GM04504 (cell line): ENCODE measurements at places on chromosomes 3 and 15.

DNA sequence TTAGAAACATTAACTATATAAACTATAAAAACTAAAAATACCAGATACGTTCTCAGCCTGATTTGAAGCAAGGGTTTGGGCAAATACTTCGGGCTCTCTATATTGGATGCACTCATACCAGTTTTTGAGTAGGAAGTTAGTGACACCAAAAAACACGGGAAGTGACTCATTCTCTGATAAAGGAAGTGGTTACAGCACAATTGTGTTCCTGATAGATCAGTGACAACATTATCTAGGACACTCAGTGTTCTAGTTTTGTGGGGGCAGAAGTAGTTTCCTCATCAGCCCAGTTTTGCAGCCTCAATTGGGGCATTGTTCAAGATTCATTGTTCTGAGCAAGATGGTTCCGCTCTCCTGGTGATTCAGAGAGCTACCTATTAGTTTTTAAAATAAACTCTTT is 469.6 kb upstream of the DPPA4 start:
- no peak for DNase-seq

- DNase-seq, result no peak
Observed at GRCh38 chr3:13229273-13229949, 156.2 kb upstream of the IQSEC1 start.

GRCh38 chr15:44243141-44243540 is 45.4 kb upstream of the GOLM2 start:
- DNase-seq, result peak; percentile 8

GRCh38 chr15:41801850-41802455 is 25.9 kb upstream of the JMJD7 start:
- no peak for DNase-seq

GRCh38 chr3:187739561-187740332 is 5.5 kb downstream of the BCL6 start:
- DNase-seq, result peak; percentile 77

DNA sequence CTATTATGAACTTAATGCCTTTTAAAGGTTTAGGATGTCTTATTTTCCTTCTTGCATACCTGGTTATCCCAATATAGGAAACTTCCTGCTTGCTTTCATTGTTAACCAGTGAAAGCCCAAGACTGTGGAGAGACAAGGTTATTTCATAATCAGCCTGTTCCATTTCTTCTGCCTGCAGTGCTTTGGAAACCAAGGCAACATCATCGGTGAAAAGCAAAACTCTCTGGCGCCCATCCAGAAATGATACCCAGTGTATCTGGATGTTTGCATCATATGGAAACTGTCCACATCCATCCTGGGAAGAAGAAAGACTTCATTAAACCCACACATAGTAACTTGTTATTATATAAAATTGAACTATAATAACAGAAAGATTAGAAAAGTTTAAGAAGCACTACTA is 170.1 kb downstream of the VPS13C start:
- DNase-seq, result no peak

GRCh38 chr3:106004137-106004681 is 135.4 kb upstream of the CBLB start:
- DNase-seq, result no peak

- peak; percentile 1 for DNase-seq
Observed at GRCh38 chr15:91456251-91456718, 356.2 kb downstream of the SV2B start.

DNA sequence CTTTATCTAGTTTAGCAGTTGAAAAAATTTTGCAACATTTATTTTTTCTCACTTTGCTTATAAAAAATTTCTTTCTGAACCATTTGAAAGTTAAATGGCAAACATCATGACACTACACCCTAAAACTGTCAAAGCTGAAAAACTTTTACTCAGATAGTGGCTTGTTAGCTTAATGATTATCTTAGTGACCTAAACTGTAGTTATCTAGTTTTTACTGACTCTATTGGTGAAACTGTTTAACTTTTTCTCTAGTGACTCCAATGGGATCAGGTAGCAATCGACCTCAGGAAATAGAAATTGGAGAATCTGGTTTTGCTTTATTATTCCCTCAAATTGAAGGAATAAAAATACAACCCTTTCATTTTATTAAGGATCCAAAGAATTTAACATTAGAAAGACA is 13.3 kb downstream of the FBXO22 start:
- DNase-seq, result no peak

DNA sequence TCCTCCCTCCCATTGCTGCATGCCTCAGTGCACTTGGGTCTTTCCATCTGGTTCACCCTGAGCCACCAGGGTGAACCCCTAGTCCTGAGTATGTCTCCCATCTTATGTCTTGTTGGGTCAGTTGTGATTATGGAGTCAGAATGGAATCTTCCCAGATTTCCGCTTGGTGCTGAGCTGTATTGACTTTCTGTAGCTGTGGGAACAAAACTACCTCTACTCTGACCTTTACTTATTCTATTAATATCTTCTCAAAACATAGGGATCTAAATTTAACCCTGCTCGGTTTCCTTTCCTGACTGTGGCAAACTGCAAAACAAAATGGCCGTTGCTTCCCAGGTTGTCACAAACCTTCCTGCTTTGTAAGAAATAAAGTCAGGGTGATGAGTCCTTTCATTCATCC is 295.8 kb upstream of the LYSMD4 start:
- no peak for DNase-seq

DNA sequence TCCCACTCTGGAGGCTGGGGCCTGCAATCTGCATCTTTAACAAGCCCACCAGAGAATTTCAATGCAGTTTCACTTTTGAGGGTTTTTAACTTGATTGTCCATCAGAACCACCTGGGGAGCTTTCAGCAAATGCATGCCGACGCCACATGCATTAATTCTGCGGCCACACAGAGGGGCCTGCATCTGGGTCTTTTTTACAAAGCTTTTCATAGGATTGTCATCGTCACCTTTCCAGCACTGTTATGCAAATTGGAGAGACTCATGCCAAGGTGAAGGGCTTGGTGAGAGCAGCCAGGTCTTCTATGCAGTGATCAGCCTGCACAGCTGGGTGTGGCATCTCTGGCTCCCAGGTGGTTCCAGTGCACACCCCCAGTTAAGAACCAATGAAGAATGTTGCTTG is 143.0 kb upstream of the CTDSPL start:
- DNase-seq, result no peak

- DNase-seq, result no peak
Observed at GRCh38 chr15:85073556-85074194, 92.0 kb downstream of the PDE8A start.

- no peak for DNase-seq
Observed at GRCh38 chr3:169554611-169555010, 108.9 kb downstream of the MECOM start.

GRCh38 chr15:69080295-69081248 is 66.1 kb downstream of the NOX5 start:
- DNase-seq, result no peak

DNA sequence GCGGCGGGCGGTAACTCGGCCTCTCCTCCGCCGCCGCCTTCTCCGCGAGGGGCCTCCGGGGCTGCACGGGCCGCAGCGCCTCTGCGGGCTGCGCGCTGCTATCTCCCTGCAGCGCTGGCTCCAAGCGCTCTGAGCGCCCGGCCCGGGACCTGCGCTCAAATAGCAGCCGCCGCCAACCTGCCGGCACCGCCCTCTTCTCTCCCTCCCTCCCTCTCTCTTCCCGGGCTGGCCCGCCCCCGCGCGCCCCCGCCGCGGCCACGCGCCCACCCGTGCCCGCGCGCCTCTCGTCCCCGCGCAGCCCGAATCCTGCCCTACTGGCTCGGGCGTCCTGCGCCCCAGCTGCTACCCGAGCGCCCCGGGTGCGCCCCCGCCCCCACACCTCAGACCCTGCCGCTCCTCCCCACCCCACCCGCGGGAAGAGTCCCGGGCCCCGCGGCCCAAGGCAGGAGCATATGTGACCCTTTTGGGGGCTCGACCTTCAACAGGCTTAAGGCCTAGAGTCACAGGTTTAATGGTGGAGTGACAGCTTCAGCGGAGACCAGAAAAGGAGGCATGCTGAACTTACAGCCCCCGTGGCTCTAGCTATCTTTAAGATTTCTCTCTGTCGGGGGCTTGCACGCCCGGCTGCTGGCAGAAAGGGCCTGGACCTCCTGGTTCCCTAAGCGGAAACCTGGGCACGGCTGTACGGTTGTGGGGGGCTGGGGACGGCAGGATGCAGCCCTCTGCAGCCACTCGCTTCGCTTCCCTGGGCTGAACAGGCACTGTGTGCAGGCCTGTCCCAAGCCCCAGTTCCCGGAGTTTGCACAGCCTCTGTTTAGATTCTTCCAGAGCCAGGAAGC is at the start of gene CACNA2D2:
CACNA2D2 (minus strand) TSS at position 131 of the 839 bp plus-strand sequence. CDS start 211 bp downstream, outside the sequence.
- no peak for DNase-seq

DNA sequence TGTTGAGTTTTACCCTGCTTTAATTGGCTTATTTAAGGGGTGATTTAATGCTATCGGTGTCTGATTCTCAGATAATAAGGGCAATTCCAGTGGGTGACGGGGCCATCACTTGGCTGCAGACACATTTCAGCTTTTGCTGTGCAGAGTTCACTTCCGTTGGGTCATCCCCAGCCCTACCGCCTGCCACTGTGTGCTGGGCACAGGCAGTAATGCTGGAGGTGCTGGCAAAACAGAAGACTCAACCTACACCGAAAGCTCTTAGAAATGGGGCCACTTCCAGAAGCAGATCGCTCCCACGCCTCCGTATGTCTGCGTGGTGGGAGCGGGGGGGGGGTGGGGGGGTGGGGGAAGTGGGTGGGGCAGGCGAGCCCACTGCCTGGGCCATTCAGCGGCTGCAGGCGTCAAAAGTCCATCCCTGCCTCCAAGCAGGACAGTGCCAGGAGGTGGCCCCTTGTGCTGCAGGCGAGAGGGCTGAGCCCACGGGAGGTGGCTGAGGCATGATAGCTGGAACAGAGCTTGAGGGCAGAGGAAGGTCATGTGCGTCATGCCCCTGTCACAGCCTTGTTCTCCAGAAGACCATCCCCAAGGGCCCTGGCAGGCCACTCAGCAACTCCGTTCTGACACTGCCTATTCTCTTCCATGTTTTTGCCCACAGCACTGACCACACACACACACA is 128.3 kb downstream of the ATP10A start:
- DNase-seq, result no peak

DNA sequence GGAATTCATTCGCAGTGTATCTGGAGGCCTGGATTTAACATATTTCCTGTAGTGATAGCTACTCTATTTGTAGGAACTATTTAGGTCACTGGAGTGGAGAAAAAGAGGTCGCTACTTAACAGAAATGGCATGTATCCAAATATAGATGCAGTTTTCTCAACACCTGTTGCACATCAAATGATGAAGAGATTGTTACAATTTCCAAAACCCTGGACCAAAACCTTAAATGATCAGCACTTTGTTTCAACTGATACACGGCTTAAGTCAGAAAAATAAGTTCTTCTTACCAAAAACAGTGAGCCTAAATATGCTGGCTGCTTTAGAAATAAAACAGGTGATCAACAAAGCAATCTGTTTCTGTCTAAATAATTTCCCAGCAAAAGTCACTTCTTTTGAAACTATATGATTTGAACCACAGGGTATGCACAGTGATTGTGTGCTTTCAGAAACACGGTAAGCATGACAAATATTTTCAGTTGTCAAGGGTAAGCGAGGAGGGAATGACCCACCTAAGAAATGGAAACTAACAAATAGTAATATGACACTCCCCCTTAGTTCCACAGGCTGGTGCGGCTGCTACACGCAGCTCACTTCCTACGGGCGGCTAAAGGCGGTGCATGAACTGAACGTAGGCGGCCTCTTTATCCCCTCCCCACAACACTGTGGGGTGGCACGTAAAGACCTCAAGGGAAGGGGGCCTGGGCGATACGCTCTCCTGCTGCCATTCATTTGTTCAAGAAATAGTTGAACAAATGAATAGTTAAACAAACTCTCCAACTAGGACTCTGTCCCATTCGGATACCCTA is 1.1 kb downstream of the EHD4 start:
- no peak for DNase-seq

DNA sequence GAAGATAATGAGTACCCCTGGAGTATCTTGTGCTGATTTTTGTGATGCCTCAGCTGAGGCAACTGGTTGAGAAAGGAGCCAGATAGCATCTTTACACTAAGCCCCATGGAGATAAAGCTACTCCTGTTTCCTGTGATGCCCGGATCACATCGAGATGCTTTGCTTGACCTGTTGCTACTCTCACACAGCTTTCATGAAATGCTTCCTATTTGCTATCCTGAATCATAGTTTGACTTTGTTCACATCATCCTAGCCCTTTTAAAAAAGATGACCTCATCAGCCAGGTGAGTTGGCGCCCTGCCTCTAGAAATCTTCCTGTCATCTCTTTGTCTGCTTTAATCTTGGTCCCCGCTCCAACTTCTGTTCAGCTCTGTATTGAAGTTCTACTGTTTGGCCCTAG is 409.6 kb upstream of the TBL1XR1 start:
- no peak for DNase-seq

DNA sequence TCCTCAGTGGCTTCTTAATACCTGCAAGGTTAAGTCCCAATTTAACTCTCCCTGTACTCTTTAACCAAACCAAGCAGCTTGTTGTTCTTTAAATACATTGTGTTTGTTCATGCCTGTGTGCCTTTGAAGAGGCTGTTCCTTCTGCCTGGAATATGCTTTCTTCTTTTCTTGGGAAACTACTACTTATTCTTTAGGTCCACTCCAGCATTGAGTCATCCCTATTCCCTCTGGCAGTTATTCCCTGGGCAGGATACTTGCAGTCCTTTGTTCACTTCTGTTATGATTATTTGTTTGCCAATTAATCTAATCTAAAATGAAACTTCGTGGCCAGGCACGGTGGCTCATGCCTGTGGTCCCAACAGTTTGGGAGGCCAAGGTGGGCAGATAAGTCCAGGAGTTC is 139.3 kb downstream of the ZNF609 start:
- DNase-seq, result no peak

- peak; percentile 83 for DNase-seq
Observed at GRCh38 chr15:33278816-33279612, 31.8 kb upstream of the RYR3 start.

DNA sequence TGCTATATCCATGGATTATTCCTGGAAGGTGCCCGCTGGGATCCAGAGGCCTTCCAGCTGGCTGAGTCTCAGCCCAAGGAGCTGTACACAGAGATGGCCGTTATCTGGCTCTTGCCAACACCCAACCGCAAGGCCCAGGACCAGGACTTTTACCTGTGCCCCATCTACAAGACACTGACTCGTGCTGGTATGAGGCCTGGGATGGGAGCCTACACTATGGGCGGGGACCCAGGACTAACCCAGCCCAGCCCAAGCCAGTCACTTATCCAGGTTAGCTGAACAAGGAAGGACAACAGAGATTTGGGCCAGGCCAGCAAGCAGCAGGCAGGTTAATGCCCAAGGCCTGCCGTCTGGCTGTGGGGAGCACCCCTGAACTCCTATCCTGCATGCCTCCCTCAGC is 45.3 kb downstream of the SEMA3G start:
- no peak for DNase-seq

- DNase-seq, result no peak
Observed at GRCh38 chr3:179971280-179971679, 65.5 kb downstream of the PEX5L start.

GRCh38 chr3:160108362-160108761 is 116.9 kb upstream of the C3orf80 start:
- DNase-seq, result no peak

DNA sequence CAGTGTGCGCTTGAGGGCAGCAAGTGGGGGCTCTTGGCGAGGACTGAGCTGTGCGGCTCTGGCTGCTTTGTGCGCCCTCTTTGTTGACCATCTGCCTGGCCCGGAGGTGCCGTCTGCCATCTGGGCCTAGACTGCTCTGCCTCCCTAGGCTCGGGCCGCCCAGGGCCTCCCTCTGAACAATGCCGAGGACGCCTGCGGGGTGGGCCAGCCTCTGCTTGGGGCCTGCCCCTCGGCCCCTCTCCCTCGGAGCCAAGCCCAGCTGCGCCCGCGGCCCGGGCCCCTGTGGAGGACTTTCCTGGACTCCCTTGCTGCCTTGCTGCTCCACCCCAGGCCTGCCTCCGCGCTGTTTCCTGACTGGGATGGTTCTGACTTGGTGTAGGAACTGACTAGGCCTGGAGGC is 31.9 kb upstream of the SPSB4 start:
- DNase-seq, result no peak

- DNase-seq, result no peak
Observed at GRCh38 chr3:121998030-121998580, 23.9 kb downstream of the ILDR1 start.
